ENCODE measurements at places on chromosomes 11 and 22.

DNA sequence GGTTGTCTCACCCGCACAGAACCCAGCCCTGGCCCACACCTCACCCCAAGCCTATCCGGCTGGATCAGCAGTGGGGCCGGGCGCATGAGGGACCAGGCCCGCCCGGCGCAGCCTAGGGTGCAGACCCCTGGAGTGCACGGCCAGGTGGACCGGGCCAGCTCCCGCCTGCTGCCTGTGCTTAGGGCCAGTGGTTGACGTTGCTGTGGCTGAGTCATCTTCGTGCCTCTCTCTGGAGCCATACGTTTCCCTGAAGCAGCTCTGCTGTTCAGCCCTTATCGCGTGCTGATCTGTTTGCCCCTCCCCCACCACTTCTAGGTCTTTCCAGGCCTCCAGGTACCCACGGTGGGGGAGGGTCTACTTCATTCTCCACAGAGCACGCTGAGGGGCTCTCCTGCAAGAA lies 39.5 kb downstream of the CDKN1C start:
- no peak for DNase-seq

- DNase-seq = no peak
These were observed 127.4 kb upstream of the ANO5 start for GRCh38 chr11:22065472-22065871.

DNA sequence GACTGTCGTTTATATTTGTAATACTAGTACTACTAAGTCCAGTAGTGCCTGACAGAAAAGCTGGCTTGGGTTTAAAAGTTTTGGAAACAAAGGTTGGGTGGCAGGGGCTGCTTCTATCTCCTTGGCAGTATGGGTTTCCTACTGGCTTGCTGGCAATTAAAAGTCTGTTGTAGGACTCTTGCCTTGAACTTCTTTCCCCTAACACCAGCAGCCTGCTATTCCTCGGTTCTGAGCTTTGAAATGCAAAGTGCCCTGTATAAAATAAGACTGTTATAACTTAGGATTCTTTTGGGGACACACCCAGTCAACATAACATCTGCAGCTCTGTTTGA lies 1.3 kb downstream of the RNF169 start:
- DNase-seq = no peak

DNA sequence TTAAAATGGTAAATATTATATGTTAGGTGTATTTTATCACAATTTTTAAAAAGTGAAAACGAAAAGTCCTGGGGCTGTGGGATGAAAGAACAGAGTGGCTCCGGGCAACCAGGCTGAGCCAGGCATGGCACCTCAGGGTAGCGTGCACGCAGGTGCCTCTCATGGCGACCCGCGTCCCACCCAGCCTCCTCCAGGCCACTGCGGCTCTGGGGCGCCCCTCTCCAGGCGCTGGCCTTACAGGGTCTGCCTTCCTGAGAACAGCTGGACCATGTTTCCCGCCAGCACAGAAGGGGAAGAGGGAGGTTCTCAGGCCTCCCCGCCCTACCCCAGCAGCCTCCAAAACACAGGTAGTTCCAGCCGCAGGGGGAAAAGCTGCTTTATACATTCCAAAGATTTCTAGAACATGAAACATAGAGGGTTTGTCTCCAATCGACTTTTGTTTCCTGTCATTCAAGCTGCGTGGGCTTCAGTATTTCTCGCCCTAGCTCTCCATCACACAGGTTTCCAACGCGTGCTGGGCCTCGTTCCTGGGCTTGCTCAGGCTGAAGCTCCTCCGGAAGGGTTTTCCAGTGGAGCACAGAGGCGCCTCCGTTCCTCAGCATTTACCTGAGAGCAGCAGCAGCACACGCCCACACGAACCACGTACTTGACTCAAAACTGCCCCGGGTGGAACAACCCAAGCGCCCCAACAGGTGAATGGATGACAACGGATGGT lies 10.5 kb downstream of the EHD1 start:
- no peak for DNase-seq

DNA sequence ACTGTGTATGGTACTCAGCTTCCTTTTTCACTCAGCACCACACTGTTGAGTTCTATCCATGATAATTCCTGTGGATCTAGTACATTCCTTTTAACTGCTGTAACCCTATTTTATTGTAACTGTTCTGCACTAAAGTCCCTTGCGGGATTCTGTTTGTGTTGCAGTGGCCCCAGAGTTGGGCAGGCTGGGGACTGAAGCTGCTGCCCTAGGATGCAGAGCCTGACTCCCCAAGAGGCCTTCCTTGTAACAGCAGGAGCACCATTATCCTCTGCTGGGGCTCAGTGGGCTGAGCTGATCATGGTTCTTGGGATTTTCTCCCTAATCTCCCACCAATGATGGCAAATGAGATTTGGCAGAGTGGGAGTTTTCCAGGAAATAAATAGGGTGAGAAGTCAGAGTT lies 77.7 kb downstream of the CABIN1 start:
- no peak for DNase-seq

DNA sequence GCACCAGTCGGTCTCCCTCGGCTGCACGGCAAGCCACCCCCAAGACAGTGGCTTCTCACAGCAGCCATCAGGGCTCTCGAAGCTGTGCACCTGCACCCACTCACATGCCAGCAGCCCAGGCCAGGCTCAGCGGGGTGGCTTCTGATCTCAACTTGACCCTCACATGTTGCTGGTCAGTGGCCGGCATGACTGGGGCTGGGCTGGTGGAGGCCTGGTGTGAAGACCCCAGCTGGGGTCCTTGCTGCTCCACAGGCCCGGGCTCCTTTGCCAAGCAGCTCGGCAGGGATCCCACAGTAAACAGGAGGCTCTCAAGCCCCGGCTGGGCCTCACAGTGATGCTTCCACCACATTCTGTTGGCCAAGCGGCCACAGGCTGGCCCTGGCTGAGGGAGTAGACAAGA lies 128.2 kb downstream of the BRD1 start:
- no peak for DNase-seq

GRCh38 chr22:47295982-47296381 lies 533.5 kb downstream of the TBC1D22A start:
- DNase-seq = no peak

- DNase-seq = no peak
These were observed 47.8 kb downstream of the ARHGAP42 start for GRCh38 chr11:100734743-100735527.

DNA sequence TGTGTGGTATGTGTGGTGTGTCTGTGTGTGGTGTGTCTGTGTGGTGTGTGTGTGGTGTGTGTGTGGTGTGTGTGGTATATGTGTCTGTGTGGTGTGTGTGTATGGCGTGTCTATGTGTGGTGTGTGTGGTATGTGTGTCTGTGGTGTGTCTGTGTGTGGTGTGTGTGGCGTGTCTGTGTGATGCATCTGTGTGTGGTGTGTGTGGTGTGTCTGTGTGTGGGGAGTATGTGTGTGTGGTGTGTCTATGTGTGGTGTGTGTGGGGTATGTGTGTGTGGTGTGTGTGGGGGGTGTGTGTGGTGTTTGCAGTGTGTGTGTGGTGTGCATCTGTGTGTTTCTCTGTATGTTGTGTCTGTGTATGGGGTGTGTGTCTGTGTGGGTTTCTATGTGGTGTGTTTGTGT lies 7.8 kb upstream of the PVALB start:
- no peak for DNase-seq

- no peak for DNase-seq
These were observed 28.6 kb upstream of the MUC5AC start for GRCh38 chr11:1129143-1129610.

- DNase-seq = no peak
These were observed 20.6 kb upstream of the MUC5B start for GRCh38 chr11:1202154-1202775.

DNA sequence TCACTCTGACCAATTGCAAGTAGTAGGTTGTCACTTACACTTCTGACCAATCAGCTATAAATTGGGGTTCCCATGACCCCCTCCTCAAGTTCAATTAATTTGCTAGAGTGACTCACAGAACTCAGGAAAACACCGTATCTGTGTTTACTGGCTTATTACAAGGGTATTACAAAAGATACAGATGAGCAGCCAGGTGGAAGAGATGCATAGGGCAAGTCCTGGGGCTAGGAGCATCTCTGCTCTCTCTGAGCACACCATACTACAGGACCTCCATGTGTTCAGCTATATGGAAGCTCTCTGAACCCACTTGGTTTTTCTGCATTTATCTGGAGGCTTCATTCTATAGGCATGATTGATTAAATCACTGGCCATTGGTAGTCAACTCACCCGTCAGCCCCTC lies 11.3 kb upstream of the GRK3 start:
- DNase-seq = no peak

DNA sequence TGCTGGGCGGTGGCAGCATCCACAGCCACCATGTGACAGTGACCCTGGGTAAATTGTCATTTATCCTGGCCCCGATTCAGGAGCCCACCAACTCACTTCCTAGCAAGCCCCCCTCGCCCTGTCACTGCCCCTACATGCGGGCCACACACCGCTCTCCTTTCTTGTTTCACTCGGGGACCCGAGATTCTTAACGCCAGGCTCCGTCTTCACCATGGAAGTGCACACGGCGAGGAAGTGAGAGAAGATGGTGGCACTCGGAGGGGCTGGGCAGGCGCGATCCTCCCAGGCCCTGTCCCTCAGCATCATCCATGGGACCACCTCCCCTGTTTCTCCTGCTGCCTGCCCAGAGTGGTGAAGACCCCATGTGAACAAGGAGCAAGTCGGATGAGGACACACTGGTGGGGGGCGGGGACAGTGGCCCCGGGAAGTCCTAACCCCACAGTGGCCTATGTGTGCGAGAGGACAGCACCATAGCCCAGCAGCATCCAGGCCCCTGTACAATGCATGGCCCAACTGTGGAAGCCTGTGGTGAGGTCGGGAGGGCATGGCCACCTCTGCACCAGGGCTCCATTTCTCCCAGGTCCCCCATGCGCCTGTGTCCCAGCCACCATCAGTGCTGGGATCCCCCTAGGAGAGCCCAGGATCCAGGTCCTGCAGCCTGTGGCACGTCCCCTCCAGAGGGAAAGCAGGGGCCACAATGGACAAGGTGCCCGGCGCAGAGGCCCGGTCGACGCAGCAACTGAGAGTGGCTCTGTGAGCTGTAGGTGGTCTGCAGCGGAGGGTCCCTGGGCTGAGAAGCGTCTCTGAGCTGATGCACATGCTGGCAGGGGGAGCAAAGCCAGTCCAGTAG lies 262.8 kb downstream of the BRD1 start:
- no peak for DNase-seq

- DNase-seq = no peak
These were observed 228.1 kb downstream of the MN1 start for GRCh38 chr22:27573280-27574001.

DNA sequence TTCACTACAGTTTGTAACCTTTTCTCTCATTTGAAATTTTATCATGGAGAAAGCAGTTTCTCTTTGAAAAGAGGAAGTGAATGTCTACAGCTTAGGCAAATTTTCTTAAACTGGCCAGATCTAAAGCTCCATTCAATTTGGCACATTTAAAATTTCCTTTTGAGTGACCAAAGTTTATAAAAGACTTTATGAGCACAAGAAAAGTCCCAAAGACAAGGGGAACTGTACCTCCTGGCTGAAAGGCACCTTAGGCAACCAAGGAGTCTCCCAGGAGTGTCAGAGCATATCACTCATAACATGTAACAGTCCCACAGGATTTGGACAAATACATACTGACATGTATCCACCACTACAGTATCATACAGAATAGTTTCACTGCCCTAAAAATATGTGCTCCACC lies 41.3 kb downstream of the NARS2 start:
- no peak for DNase-seq

GRCh38 chr11:109401545-109401944 lies 20.4 kb upstream of the C11orf87 start:
- peak; percentile 28 for DNase-seq

DNA sequence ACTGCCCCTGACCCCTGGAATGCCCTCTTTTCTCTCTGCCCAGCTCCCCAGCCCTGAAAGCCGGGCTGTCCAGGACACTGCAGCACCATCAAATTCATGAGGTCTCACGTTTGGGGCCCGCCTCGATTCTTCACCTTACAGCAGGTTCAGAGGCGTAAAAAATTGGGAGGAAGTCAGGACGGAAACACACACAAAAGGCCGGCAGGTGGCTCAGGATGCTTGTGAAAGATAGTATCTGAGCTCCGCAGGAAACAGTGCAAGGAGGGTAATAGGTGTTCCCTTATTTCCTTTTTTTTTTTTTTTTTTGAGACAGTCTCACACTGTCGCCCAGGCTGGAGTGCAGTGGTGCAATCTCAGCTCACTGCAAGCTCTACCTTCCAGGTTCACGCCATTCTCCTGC lies 4.1 kb downstream of the RFPL2 start:
- DNase-seq = no peak

DNA sequence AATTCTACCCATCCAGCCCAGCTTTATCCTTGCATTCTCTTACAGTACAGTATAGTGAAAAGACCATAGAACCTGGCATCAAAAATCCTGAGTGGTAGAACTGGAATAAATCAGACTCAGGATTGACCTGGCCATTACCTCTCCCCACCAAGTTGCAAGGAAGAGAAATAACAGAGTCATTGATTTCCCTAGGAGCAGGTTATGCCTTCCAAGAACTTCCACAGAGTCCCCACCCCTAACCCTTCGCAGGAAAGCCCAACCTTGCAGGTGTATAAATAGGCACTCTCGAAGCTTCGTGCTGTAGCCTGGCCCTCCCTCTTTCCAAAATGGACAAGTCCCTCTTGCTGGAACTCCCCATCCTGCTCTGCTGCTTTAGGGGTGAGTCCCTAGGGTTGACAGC lies at the start of gene PATE1:
Gene PATE1, plus strand, starts transcription at position 301 of the 400 bp plus-strand sequence. Its CDS starts 26 bp downstream, at position 327.
- DNase-seq = no peak

DNA sequence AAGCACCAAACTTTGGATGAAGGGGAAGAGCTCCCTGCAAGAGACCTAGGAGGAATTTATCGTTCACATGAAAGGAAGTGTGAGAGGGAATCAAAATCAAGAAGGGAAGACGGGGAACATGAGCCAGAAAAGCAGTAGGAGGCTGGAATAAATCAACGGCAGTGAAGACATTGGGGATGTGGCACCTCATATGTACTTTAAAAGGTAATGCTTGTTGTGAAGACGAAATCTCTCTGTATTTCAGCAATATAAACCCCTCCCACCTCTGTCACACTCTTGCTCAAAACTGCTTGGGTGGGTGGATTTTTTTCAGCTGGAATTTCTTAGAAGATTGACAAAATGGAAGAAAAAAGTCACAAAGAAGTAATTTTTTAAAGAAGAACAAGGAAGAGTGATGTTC lies 243.5 kb downstream of the BUD13 start:
- DNase-seq = no peak

DNA sequence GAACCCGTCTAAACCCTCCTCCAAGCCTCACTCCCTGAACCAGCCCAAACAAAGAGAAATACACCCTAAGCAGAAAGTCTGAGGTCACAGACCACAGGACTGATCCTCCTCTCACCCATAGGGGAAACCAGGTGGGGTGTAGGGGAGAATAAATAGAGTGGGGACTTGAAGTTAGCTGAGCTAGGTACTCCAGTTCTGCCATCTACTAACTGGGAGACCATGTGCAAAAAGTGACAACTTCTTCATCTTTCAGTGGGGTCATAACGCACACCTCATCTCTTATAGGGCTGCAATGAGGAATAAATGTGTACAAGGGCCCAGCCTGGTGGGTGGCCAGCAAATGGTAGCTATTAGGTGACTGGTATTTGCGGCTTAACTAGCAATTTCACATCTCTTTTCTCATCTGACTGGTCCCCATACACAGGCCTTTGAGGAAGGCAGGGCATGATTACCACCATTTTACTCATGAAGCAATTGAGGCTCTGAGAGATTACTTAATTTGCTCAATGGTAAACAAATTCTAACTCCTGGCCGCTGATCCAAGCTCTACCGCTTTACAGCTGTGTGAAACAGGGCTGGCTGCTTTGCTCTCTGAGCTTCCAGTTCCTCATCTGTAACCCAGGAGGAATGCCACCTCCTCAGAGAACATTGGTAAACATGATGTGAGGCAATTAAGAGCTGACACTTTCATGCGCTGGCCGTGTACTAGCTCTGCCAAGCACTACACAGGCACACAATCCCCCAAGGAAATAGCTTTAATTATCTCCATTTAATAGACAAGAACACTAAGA lies 16.6 kb downstream of the TBC1D10A start:
- peak; percentile 71 for DNase-seq

- no peak for DNase-seq
These were observed 39.6 kb downstream of the PAMR1 start for GRCh38 chr11:35485656-35486322.

Data from GM04503 (cell line).